ENCODE measurements at places on chromosomes 4 and X. TPM values are rescaled to one million over a fixed set of nuclear protein-coding genes. Genes with fewer than 3 reads are reported as not detected.

DNA sequence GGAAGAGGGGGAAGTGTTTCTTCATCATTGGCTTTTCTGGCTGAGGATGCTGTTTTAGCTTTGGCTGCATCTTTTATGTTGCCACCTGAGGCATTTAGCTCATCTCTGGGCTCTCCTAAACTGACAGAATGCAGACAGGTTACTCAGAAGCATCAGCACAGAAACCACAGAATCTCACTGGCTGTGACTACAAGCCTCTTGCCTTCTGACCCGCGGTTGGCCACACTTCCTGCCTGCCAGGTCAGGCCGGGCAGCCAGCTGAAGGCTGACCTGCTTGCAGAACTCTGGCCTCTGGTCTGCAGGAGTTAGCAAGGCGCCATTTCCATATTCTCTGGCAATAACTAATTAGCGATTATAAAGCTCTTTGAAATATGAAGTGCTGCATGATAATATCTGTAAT is 366.5 kb downstream of the MID1IP1 start:
- no peak for DNase-seq

DNA sequence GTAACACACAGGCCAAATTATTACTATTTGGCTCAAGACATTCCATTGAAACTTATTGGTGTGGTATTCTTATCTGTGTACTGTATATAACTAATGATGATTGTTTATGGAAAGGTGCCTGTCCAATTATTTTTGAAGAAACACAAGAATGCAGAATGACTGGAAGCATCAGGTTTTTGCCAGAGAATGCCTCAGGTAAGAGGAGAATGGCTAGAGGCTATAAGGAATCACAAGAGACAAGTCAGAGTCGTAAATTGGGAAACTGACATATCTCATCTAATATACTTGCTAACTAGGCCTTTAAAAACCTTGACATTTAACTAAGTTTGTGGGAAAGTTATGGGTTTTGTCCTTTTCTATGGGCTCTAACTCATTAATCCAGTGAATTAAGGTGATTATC is 69.3 kb upstream of the TTC29 start:
- DNase-seq = no peak

- DNase-seq = peak; percentile 13
Measured at GRCh38 chrX:19747652-19748610, 139.5 kb downstream of the SH3KBP1 start.

- DNase-seq = no peak
Measured at GRCh38 chr4:33746979-33747378, 2497.3 kb downstream of the ARAP2 start.

DNA sequence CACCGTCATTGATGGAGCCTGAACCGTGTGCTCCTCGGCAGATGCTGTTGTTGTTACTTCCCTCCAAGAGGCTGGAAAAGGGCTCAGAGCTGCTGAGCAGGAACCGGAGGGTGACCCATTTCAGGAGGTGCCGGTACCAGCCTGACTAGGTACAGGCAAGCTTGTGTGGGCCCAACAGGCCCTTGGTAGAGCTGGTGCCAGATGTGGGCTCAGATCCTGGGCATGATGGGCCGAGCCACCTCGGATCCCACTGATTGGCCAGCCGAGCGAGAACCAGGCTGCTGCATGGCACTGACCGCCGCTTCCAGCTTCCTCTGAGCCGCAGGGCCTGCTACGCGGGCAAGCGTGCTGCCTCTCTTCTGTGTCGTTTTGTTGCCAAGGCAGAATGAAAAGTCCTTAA is 33.7 kb downstream of the NOP14 start:
- DNase-seq = no peak

DNA sequence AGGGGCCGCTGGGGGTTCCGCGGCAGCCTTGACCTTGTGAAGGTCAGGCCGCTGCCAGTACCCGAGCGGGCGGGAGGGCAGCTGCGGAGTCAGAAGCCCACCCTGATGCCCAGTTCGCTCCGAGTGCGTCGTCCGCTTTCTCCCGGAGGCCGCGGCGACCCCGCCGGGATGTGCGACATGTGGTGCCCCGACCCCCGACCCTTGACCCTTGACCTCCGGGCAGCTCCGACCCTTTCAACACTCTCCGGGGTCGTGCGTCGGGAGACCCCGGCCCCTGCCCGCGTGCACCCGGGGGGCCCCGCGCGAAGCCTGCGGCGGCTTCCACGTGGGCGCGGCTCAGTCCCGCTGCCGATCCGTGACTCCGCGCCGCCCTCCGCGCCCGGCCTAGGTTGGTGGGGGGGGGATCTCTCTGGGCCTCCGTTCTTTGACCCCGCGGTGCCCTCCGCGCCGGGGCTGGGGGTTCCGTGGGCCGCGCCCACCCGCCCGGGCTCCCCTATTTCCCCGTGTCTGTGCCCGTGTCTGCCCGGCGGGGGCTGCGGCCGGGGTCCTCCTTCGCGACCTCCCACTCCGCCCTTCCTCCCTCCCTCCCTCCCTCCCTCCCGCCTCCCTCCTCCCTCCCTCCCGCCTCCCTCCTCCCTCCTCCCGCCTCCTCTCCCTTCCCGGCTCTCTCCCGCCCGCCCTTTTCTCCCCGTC is 609 bp upstream of the SLC25A6 start:
- DNase-seq = peak; percentile 69

- no peak for DNase-seq
Measured at GRCh38 chr4:185249105-185249504, 39.7 kb downstream of the SNX25 start.

- no peak for DNase-seq
Measured at GRCh38 chrX:18883961-18884765, 99.8 kb downstream of the PHKA2 start.

- no peak for DNase-seq
Measured at GRCh38 chrX:100379388-100379986, 30.6 kb downstream of the PCDH19 start.

GRCh38 chr4:11505221-11505971 is 76.7 kb upstream of the HS3ST1 start:
- no peak for DNase-seq

Gene KCND1
- total RNA-seq = 0.30 TPM

Gene ETDB
- total RNA-seq = not detected

Gene CCKAR
- not detected for total RNA-seq

Gene ATOH1
- not detected for total RNA-seq
